Stimulated activated CD8-positive, alpha-beta memory T cell treated with anti-CD3 and anti-CD28 coated beads, Interleukin-2, amount 100 ng/mL, for 1 hour (primary cell): ENCODE measurements at places on chromosomes 2 and 18.

GRCh38 chr2:232886632-232887031 is 16.6 kb downstream of the SNORC start:
- DNase-seq, result no peak

- DNase-seq, result no peak
Observed at GRCh38 chr18:37482433-37482832, 83.2 kb downstream of the CELF4 start.

DNA sequence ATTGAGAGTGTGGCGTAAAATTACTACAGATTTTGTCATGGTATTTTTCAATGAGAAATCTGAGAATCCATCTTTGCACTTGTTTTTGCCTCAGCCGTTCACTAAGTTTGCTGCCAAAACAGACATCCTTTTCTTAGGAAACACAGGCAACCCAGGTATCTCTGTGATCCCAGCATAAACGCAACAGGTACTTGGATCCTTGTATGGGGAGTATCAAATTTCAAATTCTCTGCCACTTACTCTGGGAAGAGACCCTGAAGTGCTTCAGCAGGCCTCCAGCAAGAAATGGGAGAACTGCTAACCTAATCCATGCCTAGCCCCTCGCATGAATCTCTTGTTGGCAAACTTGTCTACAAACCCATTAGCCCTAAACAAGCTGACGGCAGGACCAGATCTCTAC is 83.1 kb downstream of the BCL11A start:
- DNase-seq, result no peak

DNA sequence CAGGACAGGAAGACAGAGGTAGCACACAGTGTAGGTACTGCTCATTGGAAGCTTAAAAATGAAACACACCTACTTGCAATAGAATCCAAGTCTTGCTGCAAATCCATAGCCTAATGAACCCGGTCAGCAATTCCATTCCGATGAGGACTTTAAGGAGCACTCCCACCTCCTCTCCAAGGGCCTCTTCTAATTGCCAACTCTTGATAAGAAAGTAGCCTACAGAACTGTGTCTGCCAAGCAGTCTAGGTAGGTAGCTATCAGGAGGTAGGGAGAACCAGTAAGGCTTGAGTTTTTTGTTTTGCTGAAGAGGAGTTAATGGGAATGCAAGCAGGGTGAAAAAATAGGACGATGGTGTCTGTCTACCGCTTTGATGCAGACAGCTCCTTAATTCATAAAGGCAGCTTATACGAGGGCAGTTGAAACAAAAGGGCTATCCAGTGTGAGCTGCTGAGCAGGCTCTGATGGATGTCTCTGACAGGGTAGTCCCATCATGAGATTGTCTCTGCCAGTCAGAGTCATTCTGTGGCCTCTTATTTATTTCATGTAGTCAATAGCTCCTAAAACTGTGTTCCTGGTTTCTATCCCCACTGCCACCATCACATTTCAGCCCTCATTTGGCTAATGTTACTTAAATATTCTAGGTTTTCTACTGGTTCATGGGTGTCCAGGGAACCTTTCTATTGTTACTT is 155.6 kb upstream of the DNMT3A start:
- DNase-seq, result no peak

GRCh38 chr2:110664135-110664534 is 13.7 kb downstream of the BUB1 start:
- DNase-seq, result no peak

- DNase-seq, result no peak
Observed at GRCh38 chr2:234964631-234965461, 13.0 kb downstream of the SH3BP4 start.

GRCh38 chr2:156182132-156182531 is 150.4 kb downstream of the NR4A2 start:
- DNase-seq, result no peak

GRCh38 chr2:74606927-74607326 is 41.2 kb downstream of the M1AP start:
- no peak for DNase-seq

- no peak for DNase-seq
Observed at GRCh38 chr2:123913143-123913735, 111.8 kb upstream of the CNTNAP5 start.

DNA sequence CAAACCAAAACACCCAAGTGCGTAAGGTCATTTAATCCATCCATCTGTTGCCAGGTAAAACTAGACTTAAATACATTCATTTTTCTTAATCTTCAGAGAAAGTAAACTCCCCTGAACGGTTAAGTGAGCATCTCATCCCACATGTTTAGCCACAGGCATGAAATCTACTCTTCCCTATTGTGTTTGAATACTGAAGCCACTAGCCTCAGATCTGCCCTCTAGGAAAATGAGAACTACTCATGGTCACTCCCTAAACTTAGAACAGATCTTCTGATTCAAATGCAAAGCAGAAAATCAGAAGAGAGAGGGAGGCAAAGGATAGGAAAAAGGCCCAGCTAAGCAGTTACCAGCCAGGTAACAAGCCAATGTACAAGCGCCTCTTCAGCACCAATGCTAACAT is 7.1 kb downstream of the TMEM247 start:
- DNase-seq, result no peak

DNA sequence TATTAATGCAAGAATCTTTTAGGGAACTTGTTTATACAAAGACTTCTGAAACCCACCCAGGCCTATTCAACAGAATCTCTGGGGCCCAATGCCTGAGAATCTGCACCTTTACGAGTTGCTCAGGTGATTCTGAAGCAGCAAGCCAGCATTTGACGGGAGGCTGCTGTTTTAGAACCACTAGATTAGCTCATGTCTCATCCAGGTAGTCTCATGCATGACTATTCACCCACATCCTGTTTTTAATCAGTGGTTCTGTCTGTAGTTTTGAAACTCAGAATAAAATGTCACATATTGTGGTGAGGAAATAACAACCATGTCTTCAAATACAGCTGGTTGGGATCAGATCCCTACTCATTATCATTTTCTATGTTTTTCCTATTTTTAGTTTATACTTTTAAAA is 39.5 kb downstream of the CYTIP start:
- peak; percentile 32 for DNase-seq

DNA sequence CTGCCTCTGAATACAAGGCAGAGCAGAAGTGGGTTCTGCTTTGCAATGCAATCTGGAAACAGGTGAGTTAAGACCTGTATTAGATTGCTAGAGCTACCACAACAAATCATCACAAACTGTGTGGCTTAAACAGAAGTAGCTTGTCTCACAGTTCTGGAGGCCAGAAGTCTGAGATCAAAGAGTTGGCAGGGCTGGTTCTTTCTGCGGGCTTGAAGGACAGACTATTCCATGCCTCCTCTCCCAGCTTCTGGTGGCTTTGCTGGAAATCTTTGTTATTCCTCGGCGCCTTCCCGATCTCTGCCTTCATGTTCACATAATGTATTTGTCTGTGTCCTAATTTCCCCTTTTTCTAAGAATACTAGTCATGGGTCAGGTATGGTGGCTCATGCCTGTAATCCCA is 58.4 kb downstream of the SAP130 start:
- no peak for DNase-seq

DNA sequence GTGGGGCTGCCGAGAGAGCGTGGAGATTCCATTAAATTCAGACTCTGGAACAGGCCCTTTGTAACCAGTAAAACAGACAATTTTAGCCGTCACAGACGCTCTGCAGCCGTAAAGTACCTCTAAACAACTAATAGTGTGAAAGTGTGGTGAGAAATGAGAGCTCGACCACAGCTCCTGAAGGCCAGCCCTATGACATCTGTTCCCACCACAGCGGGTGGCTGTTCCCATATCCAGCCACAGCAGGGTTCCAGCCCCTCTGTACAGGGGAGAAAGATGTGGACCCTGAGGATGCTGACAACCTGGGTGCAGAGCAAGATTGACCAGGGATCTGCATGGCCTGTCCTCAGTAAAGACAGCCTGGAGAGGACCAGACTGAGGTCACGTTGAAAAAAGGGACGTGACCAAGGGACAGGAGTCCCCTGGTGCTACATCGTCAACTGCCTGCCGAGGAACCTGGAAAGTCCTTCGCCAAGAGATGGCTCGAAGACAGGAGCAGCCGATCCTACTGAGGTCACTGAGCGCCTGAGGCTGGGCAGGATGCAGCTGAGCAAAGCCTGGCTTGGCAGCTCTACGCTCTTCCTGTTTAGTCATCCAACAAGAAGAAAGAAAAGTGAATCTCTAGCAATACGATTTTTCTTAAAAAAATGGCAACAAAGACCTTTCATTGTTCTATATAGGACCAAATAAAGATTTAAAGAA is 831.7 kb downstream of the RNF144A start:
- DNase-seq, result no peak

DNA sequence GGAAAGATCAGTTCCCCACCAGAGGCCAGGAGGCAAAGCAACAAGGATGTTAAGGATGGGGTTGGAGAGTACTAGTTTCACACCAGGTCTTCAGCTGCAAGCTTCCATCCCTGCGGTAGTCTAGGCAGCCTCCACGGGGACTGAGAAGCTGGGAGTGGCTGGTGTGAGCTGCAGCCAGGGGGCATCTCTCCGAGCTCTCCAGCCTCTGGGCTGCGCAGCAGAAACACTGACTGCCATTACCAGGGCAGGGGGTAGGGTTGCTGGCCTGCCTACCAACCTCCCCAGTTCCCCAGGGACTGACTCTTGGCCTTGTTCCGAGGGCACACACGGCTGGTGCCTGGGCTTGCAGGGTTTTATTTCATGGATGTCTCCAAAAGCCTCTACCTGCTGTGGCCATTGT is 15.9 kb downstream of the GATA6 start:
- DNase-seq, result no peak

GRCh38 chr2:147076634-147077033 is 768.2 kb upstream of the ACVR2A start:
- no peak for DNase-seq

DNA sequence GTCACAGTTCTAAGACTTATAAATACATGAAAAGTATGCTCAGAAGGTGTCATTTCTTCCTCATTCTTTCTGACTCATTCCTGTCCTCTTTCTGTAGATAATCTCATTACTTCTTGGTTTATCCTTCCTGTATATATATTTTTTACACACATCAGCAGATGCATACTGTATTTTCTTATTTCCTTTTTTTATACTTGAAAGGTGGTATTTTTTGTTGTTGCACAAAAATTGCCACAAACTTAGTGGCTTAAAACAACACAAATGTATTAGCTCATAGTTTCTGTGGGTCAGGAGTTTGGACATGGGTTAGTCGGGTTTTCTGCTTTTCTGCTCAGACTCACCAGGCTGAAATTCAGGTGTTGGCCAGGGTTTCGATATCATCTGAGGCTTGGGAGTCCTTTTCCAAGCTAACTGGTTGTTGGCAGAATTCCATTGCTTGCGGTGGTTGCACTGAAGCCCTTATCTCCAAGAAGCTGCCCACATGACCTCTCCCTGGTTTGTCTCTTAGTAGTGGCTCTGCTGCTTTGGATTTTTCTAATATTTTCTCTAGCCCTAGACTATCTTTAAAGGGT is 162.6 kb downstream of the FMNL2 start:
- DNase-seq, result no peak

GRCh38 chr2:138389063-138389462 is 112.5 kb upstream of the SPOPL start:
- DNase-seq, result no peak

- DNase-seq, result no peak
Observed at GRCh38 chr2:9094117-9094516, 90.6 kb upstream of the MBOAT2 start.

DNA sequence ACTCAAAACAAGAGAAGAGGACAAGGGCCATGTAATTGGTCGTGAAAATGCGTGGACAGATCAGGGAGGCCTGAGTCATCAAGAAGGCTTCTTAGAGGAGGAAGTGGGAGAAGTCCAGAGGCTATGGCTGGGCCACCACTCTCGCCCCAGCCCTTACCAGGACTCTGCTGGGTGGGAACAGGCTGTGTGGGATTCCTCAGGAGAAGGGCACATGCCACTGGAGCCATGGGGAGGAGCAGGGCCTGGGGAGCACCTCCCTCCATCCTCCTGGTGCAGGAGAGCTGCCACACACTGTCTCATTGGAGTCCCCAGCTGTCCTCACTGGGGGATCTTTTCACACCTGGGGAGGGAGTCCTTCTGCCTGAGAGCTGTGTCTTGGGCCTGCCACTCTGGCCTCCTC is 9.4 kb upstream of the RALB start:
- DNase-seq, result no peak

DNA sequence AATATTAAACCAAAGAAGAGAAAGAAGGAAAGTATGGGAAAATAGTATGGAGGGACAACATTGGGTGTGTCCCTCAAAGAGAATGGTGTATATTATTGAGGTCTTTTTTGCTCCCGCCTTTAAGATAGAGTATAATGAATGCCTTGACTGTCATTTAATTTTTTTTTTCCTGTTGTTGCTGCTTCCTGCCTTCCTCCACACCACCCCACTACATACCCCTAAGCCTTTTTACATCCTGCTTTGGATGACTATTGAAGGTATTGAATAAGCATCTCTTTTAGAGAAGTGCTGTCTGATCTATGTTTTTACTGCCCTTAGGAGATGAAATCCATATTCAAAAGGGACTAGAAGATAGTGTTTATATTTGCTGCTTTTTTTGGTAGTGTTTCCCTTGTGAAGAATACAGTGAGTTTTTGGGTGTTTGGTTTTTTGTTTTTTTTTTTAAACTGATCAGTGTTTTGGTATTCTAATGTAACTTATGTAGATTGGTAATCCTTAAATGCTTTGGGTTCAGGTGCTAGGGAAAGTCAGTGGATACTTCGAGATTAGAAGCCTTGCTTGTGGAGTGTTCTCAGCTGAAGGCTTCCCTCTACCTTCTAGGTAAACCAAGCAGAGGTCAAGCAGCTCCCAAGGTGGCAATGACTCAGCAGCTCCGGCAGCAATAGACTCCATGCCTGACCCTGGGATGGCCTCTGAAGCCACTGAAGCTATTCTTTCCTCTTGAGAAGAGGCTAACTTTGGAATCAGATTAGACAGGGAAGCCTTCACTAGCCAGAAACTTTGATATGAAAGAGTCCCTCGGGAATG is 5.0 kb downstream of the FZD7 start:
- DNase-seq, result no peak

DNA sequence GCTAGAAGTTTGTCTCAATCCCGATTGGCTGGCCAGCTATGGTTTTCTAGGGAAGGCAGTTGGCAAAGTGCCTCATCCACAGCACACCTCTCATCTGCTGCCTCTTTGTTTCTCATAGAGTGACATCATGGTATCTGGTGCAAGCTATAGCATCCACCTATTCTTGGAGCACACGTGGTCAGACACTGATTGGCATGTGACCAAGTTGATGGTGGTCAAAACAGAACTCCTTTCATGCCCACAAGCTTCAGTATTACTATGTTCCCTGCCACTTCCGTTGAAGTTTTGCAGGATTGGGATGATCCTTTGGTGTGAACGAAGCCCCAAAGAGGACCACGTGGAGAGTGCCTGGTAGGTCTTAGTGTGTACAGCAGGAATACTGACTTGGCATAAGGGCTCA is 28.8 kb downstream of the TTC32 start:
- no peak for DNase-seq

GRCh38 chr2:102145934-102146333 is 3.4 kb downstream of the IL1R1 start:
- DNase-seq, result no peak

GRCh38 chr2:175233135-175233719 is 51.7 kb upstream of the ATP5MC3 start:
- no peak for DNase-seq

DNA sequence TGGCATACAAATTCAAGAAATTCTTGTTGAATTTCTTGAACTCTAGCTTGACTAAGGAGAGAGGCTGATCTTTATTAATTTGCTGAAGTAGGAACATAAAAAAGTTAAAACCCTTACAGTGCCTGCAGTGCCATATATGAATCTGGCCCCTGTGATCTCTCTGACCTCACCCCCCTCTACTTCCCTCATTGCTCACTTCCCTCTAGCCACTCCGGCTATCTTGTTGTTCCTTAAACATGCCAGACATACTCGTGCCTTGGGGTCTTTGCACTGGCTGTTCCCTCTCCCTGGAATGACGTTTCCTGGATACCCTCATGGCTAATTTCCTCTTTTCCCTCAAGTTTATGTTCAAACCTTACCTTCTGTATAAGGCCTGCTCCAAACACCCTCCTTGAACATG is 246.3 kb upstream of the SIX2 start:
- DNase-seq, result no peak
